ENCODE measurements at places on chromosomes 2 and 18. TPM values are rescaled to one million over a fixed set of nuclear protein-coding genes. Genes with fewer than 3 reads are reported as not detected.

- no peak for DNase-seq
Observed at GRCh38 chr2:79941179-79941578, 363.4 kb downstream of the LRRTM1 start.

DNA sequence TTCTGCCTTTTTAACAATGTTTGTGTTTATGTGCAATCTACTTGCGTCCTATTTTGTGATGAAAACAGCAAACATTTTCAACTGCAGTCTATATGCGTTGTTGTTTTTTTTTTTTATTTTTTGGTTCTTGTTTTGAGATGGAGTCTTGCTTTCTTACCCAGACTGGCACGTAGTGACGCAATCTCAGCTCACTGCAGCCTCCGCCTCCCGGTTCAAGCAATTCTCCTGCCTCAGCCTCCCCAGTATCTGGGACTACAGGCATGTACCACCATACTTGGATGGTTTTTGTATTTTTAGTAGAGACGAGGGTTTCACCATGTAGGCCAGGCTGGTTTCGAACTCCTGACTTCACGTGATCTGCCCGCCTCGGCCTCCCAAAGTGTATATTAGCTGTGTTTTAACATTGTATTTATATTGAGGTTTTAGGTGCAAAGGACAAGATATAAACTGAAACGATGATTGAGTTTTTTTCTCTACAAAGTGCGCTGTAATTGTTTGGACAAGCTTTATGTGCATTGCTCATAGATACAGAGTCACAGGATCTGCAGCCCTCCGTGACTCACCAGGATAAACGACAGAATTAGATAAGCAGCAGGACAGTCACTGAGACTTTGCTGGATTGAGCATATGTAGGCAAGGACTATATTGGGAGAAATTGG lies 17.4 kb downstream of the CDH7 start:
- no peak for DNase-seq

GRCh38 chr2:71546275-71546638 lies 92.9 kb downstream of the DYSF start:
- DNase-seq = no peak

DNA sequence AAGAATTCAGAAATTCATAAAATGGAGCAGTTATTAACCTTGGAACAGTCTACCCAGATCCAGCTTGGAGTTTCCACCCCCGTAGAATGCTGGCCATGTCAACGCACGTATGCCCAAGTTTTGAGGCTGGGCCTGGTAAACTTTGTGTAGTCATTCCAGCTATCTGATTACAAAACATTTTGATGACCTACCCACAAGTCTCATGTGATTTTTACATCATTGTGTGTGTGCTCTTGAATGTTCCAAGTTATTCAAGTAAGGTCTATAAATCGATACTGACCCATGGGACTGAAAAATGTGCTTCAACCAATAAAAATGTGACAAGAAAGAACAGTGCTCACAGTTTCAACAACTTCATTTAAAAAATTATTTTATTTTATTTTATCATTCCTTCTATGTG lies 32.5 kb upstream of the ICOS start:
- DNase-seq = no peak

The SPATA3 gene
- not detected for total RNA-seq

The MRO gene
- 1.4 TPM for total RNA-seq

The CTNNA2 gene
- total RNA-seq = 0.13 TPM

DNA sequence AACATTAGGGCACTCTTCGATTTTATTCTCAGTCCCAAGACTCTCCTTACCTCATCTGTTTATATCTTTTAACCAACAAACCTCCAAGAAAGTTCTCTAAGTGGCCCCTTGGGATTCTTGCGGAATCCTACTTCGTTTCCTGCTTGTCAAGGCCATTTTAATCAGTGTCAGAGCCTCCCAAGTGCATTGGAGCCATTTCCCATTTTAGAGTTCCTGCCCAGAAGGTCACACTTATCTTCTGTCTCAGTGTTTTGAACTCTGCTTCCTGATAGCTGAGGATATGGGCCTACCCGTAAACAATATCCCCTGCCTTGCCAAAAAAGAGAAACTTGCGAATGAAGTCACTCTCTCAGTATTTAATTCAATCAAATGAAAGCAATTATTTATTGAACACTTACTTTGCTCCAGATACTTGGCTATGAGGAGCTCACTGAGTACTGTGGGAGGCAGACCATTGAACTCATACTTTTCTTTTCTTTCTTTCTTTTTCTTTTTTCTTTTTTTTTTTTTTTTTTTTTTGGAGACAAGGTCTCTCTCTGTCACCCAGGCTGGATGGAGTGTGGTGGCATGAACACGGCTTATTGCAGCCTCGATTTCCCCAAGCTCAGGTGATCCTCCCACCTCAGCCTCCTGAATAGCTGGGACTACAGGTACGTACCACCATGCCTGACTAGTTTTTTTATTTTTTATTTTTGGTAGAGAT lies 5.7 kb upstream of the NOSTRIN start:
- no peak for DNase-seq

The UGP2 gene
- total RNA-seq = 327 TPM

The ARHGEF4 gene
- 3.9 TPM for total RNA-seq

DNA sequence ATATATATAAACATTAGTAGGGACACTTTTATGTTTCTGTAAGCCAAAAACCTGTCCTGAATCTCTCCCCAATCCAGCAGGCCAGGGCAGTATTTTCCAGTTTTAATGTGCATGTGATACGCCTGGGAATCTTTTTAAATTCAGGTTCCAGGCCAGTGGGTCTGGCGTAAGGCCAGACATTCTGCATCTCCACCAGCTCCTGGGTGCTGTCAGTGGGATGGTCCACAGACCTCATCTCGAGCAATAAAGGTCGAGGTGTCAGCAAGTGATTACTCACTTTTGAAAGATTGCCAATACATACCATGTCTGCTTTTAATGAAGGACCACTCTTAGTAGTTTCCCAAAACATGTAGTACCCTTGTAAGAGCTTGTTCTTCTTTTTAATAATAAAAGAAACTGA lies 189.9 kb upstream of the SH3BP4 start:
- no peak for DNase-seq
